Suprapubic skin (tissue), 4 donors: ENCODE measurements at places on chromosomes 16 and 17.

DNA sequence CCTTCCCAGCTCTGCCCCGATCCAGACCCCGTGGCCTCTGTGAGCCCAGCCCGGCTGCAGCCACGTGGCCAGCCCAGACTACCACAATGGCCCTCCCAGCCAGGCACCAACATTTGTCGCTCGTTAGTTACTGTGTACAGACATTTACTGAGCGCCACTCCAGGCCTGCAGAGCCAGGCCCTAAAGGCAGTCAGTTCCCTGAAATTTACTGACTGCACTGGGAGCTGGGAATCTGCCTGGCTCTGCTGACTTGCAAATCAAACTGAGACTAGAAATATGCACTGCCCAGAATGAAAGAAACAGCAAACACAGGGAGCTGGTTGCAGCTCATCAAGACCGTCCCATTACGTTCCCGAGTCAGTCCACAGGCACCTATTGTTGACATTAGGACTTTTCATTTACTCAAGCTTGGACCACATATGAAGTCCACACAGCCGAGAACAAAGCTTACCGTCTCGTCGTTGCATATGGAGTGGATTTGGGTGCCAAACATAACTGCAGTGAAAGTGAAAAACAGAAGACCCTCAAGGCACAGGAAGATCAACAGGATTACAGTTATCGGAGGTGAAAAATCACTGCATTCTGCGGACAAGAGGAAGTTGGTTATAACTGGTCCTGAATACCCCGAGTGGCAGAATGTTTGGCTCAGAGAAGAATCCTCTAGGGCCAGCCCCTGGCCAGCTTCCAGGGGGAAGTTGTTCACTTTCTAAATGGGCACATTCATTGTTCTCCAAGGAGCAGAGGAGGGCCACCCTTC is 34.5 kb downstream of the ZDHHC7 start:
- no peak for DNase-seq
- peaks cover 74% of the 10 kb centered on the region for H3K36me3 ChIP-seq
- no peaks in the 10 kb centered on the region for H3K27me3 ChIP-seq

DNA sequence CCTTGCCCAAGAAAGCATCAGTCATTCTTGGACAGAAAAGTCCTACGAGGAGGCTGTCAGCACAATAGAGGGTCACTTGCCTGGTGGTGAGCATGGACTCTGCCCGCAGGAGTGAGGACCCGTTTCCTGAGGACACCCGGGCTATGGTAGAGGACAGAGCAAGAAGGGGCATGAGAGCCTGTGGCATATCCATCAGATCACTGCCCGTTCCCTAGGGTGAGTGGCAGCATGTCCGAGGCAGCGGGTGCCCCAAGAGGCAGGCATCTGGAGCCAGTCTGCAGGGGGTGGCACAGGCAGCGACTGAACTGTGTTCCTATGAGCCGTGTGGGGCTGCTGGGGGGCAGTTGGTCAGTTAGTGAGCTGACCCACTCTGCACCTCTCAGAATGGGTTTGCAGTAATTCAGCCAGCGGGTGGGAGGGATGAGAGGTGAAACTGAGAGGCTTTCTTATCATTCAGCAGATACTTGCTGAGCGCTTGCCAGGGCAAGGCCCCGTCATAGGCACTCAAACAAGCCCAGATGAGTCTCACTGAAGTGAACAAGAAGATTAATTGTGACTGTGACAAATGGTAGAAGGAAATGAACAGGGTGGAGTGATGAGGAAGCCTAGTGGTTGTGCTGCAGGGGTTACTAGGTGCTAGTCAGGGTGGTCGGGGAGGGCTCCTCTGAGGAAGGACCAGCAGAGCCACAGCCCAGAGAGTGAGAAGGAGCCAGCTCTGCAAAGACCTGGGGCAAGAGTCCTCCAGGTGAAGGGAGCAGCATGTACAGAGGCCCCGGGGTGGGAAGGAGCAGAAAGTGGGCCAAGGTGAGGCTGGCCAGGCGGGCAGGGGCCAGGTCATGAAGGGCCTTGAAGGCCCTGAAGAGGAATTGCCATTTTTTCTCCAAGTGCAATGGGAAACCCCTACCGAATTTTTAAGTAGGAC is 87.9 kb downstream of the CLEC16A start:
- H3K27me3 ChIP-seq, result no peaks in the 10 kb centered on the region
- H3K4me1 ChIP-seq, result peaks cover 39% of the 10 kb centered on the region
- peaks cover 32% of the 10 kb centered on the region for H3K36me3 ChIP-seq
- no peak for DNase-seq
- H3K27ac ChIP-seq, result peak overlapping the region; percentile 57
- H3K4me3 ChIP-seq, result no peak overlapping the region

DNA sequence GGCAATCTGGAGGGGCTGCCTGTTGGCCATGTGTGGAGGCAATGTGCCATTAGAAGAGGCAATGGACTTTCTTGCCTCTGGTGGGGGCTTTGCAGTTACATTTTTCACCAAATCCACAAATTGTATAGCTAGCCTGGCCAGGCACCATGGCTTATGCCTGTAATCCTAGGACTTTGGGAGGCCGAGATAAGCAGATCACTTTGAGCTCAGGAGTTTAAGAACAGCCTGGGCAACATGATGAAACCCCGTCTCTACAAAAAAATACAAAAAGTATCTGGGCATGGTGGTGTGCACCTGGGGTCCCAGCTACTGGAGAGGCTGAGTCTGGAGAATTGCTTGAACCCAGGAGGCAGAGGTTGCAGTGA is 2.7 kb upstream of the RNF112 start:
- H3K36me3 ChIP-seq, result no peaks in the 10 kb centered on the region
- H3K27ac ChIP-seq, result no peak overlapping the region
- H3K4me3 ChIP-seq, result no peak overlapping the region
- no peaks in the 10 kb centered on the region for H3K27me3 ChIP-seq

- H3K36me3 ChIP-seq, result peaks cover 15% of the 10 kb centered on the region
- H3K27ac ChIP-seq, result no peak overlapping the region
- H3K4me3 ChIP-seq, result no peak overlapping the region
- H3K4me1 ChIP-seq, result peaks cover 10% of the 10 kb centered on the region
- no peak for DNase-seq
Observed at GRCh38 chr16:3474136-3474779, 21.0 kb downstream of the C16orf90 start.

- peaks cover 9% of the 10 kb centered on the region for H3K27me3 ChIP-seq
- H3K36me3 ChIP-seq, result no peaks in the 10 kb centered on the region
- no peak overlapping the region for H3K4me3 ChIP-seq
- DNase-seq, result no peak
- H3K27ac ChIP-seq, result no peak overlapping the region
Observed at GRCh38 chr16:55041540-55042234, 111.0 kb downstream of the IRX5 start.

GRCh38 chr16:23570992-23571632 is 13.6 kb downstream of the UBFD1 start:
- no peaks in the 10 kb centered on the region for H3K4me1 ChIP-seq
- no peak overlapping the region for H3K27ac ChIP-seq
- no peak overlapping the region for H3K4me3 ChIP-seq
- no peaks in the 10 kb centered on the region for H3K27me3 ChIP-seq
- no peak for DNase-seq
- peaks cover 97% of the 10 kb centered on the region for H3K36me3 ChIP-seq

DNA sequence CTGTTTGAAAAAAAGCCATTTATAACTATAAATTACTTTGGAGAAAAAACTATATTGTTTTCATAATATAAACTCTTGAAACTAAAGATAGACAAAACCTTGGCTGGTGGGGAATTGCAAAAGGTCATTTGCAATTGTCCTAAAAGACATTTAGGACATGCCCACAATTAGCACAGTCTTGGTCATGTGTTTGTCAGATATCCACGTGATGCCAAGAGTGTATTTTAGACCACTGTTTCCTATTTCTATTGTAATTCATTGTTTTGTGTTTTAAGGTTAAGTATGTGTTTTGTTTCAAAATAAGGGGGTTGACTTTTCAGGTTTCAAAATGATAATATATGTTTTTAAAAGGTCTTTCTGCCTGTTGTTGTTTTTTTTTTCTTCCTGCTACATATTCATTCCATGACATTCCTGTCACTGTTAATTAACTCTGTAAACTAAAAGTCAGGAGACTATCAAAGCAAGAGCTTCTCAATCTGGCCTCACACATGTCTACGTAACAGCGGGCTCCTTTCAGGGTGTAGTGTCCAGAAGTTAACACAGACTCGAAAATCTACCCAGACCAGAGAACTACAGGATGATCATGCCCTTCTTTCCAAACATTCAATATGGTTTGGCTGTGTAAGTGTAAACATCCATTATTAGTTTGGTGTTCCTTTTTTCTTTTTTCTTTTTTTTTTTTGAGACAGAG is 58.7 kb downstream of the COG7 start:
- DNase-seq, result no peak
- H3K27me3 ChIP-seq, result no peaks in the 10 kb centered on the region
- peaks cover 81% of the 10 kb centered on the region for H3K36me3 ChIP-seq
- no peaks in the 10 kb centered on the region for H3K4me1 ChIP-seq

- H3K4me1 ChIP-seq, result no peaks in the 10 kb centered on the region
- H3K36me3 ChIP-seq, result no peaks in the 10 kb centered on the region
- peak; percentile 59 for DNase-seq
- no peak overlapping the region for H3K27ac ChIP-seq
- no peaks in the 10 kb centered on the region for H3K27me3 ChIP-seq
Observed at GRCh38 chr17:10226930-10227695, 28.7 kb upstream of the GAS7 start.

- no peak overlapping the region for H3K27ac ChIP-seq
- no peaks in the 10 kb centered on the region for H3K36me3 ChIP-seq
- no peaks in the 10 kb centered on the region for H3K4me1 ChIP-seq
- no peaks in the 10 kb centered on the region for H3K27me3 ChIP-seq
- H3K4me3 ChIP-seq, result no peak overlapping the region
Observed at GRCh38 chr16:51989637-51990230, 557.2 kb downstream of the TOX3 start.

GRCh38 chr17:8125154-8125946 is 1.4 kb upstream of the HES7 start:
- H3K27me3 ChIP-seq, result peaks cover 23% of the 10 kb centered on the region
- peak; percentile 91 for DNase-seq
- peak overlapping the region; percentile 74 for H3K4me3 ChIP-seq
- H3K36me3 ChIP-seq, result no peaks in the 10 kb centered on the region
- peaks cover 71% of the 10 kb centered on the region for H3K4me1 ChIP-seq
- H3K27ac ChIP-seq, result no peak overlapping the region

- no peaks in the 10 kb centered on the region for H3K27me3 ChIP-seq
- H3K4me1 ChIP-seq, result peaks cover 10% of the 10 kb centered on the region
- H3K4me3 ChIP-seq, result no peak overlapping the region
Observed at GRCh38 chr16:88655733-88656281, 5.0 kb upstream of the CYBA start.

- H3K4me1 ChIP-seq, result peaks cover 27% of the 10 kb centered on the region
- no peaks in the 10 kb centered on the region for H3K27me3 ChIP-seq
- H3K27ac ChIP-seq, result peak overlapping the region; percentile 43
- H3K4me3 ChIP-seq, result no peak overlapping the region
- H3K36me3 ChIP-seq, result no peaks in the 10 kb centered on the region
- DNase-seq, result no peak
Observed at GRCh38 chr16:84641643-84642358, 6.5 kb upstream of the KLHL36 start.

GRCh38 chr17:68295086-68295485 is 3.8 kb downstream of the ARSG start:
- H3K4me3 ChIP-seq, result no peak overlapping the region
- no peak overlapping the region for H3K27ac ChIP-seq
- no peaks in the 10 kb centered on the region for H3K36me3 ChIP-seq
- peaks cover 52% of the 10 kb centered on the region for H3K4me1 ChIP-seq
- DNase-seq, result no peak
- no peaks in the 10 kb centered on the region for H3K27me3 ChIP-seq

DNA sequence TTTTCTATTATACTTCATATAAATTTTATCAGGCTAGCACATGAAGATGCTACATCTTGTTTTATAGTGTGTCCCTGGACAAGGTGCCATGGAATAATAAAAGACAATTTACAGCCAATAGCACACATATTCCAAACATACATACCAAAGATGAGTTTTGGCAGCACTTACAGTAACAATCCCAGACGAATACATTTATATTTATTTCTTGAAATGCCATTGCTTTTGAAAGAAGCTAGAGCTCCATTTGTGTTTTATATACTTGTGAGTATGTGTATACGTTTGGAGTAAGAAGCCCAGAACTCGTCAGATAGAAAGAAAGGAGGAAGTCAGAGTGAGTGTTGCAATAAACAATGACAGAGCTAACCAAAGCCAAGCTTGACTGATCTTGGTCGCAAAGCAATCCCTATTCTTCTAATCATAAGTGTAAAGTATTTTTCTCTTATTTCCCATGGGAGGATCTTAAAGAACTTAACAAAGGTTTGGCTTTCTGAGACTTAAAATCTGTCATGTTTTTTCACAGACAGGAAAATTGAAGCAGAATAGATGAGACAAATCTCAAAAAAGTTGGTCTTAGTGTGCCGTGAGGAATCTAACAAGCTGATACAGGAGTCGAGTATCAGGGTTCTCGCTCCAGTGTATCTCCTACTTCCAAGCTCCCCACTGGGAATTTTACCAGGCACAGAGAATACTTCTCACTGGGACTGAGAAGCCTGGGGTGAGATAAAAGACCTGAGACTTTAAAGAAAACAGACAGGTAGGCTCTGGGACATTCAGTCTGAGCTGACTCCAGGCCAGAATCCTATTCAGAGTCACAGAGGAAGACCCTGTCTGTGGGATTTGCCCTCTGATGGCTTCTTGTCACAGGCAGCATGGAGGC is 175.4 kb downstream of the AATF start:
- H3K4me1 ChIP-seq, result no peaks in the 10 kb centered on the region
- H3K27me3 ChIP-seq, result no peaks in the 10 kb centered on the region
- H3K27ac ChIP-seq, result no peak overlapping the region
- H3K4me3 ChIP-seq, result no peak overlapping the region

DNA sequence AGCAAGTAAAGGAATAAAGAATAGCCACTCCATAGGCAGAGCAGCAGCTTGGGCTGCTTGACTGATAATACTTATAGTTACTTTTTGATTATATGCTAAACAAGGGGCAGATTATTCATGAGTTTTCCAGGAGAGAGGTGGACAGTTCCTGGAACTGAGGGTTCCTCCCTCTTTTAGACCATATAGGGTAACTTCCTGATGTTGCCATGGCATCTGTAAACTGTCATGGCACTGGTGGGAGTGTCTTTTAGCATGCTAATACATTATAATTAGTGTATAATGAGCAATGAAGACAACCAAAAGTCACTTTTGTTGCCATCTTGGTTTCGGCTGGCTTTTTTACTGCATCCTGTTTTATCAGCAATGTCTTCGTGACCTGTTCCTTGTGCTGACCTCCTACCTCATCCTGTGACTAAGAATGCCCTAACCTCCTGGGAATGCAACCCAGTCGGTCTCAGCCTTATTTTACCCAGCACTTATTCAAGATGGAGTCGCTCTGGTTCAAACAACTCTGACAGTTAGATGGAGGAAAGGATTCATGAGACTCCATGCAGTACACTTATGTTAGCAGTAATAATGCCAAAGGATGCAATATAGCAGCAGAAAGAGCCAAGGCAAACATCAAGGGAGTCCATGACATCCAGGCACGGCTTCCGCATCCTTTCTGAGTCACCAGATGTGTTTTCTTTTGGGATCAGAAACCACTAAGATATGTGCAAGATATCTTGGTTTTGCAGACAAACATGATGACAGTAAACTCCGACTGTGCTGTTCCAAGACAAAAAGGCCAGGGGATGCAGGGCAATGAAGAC is 55.8 kb upstream of the B4GALNT2 start:
- peaks cover 14% of the 10 kb centered on the region for H3K27me3 ChIP-seq
- no peaks in the 10 kb centered on the region for H3K4me1 ChIP-seq
